C1 segment of cervical spinal cord (tissue), 14 donors: ENCODE measurements at places on chromosomes 1 and 21.

GRCh38 chr1:96256130-96256790 lies 465.3 kb upstream of the PTBP2 start:
- DNase-seq: no peak

DNA sequence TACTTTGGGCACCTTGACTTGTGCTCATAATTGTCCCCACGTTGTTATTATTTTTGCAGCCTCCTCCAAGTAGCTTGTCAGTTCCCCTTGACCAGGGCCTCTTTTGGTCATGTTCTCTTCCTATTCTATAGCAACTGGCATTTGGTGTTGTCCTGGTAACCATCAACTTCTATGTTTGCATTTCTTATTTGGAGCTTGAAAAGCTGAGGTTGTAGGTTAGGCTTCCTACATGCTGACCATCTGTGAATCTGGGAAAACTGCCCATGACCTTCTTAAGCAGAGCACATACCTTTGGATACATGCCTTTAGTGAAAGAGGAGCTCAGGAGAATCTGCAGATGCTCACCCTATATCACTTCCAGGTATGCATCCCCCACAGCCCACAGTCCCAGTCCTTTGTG lies 160.8 kb downstream of the HHAT start:
- DNase-seq: no peak

DNA sequence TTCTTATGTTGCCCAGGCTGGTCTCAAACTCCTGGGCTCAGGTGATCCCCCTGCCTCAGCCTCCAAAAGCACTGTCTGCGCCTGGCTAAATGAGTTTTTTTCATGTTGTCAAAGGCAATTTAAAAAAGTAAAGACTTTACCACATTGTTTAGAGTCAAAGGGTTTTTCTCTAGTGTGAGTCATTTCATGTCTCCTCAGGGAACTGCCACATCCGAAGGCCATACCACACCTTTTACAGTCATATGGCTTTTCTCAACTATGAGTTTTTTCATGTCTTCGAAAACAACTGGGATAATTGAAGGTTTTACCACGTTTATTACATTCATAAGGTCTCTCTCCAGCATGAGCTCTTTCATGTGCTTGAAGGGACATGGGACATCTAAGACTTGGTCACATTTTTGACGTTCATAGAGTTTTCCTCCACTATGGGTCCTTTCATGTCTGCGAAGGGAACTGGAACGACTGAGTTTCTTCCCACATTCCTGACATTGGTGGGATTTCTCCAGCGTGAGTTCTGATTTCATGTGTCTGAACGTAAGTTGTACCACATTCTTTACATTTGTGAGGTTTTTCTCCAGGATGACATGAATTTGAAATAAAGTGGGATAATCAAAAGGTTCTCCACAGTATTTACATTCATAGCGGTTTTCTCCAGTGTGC lies 65.6 kb downstream of the UCHL5 start:
- no peak for DNase-seq

DNA sequence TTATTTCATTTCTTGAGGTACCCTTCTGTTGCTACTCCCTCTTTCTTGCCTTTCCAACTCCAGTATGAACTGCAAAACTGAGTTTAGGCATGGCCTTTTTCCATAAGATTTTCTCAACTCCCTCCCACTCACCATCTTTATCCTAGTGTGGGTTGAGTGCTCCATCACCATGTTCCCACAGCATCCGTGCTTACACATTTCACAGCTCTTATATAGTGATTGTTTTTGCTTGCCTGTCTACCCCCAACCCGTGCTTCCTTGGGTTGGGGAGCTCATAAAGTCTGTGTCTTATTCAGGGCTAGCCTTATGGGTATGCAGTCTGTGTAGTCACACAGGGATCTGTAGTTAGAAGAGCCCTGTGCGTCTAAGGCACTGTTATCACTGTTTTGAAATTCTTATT lies 68.2 kb upstream of the CCDC190 start:
- no peak for DNase-seq

GRCh38 chr1:175287377-175287776 lies 94.8 kb upstream of the KIAA0040 start:
- no peak for DNase-seq

- DNase-seq: no peak
Observed at GRCh38 chr1:67827688-67828087, 5.6 kb downstream of the GNG12 start.

DNA sequence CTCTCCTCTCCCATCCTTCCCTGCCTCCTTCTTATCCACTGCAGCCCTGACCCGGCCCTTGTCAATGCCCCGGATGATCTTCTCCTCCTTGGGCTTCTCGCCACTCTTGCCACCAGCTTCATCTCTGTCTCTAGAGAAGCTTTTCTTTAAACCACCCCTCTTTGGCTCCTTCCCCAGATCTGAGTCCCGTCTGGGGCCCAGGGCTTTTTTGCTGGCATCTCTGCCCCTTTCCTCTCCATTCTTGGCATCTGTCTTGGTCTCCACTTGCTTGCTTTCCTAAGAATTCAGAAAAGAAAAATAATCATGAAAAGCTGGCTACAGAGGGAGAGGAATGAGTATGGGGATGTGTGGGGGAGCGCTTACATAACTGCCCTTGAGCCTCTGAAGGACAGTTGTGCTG lies 11.8 kb downstream of the SHISA4 start:
- DNase-seq: no peak

GRCh38 chr1:30904191-30904961 lies 4.2 kb downstream of the SDC3 start:
- no peak for DNase-seq

GRCh38 chr1:27724961-27725373 lies 794 bp upstream of the FAM76A start:
- peak; percentile 12 for DNase-seq

GRCh38 chr21:46351476-46352163 lies 27.7 kb downstream of the PCNT start:
- no peak for DNase-seq

DNA sequence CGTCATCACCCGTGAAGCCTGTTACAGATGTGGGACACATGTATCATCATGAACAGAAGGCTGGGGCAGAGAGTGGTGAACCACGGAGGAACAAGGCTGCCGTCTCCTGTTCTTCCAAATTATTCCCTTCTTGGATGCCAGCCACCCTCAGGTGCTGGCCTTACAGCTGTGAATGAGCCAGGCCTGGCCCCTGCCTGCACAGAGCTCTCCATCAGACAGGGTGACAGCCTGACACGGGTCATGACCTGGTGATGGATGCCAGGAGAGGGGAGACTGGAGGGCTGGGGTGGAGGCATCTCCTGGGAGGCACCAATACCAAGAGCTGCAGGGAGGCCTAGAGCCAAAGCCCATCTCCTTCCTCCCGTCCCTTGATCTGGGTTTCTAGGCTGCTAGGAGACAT lies 230.0 kb upstream of the C1orf174 start:
- DNase-seq: no peak

GRCh38 chr1:68120136-68120791 lies 69.8 kb upstream of the DIRAS3 start:
- DNase-seq: no peak

DNA sequence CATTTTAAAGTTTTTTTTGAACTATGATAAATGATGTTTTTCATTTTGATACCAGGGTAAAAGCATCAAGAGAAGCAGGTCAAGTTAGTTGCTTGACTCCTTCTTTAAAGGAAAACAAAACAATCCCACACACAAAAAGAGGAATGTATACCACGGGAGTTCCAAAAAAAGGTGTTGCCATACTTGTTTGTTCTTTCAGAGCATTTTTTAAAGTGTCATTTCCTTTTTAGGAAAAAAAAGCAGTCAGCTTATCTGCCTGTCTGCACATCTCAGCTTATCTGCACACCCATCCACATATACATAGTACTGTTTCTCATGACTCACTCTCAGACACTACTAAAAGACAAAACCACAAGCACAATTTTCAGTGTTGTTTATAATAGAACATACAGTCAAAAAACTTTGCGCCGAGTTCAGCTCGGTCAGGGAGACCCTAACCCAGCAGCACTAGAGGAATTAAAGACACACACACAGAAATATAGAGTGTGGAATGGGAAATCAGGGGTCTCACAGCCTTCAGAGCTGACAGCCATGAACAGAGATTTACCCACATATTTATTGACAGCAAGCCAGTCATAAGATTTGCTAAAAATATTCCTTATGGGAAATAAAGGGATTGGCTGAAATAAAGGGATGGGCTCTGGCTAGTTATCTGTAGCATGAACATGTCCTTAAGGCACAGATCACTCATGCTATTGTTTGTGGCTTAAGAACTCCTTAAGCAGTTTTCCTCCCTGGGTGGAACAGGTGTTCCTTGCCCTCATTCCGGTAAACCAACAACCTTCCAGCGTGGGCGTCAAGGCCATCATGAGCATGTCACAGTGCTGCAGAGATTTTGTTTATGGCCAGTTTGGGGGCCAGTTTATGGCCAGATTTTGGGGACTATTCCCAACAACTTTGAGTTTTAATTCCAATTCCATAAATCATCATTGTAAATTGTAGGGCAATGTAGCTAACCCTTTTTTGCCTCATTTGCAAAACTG lies 11.4 kb upstream of the MNDA start:
- DNase-seq: no peak

- no peak for DNase-seq
Observed at GRCh38 chr1:174914991-174915390, 84.8 kb upstream of the CACYBP start.

GRCh38 chr1:28392027-28392652 lies 22.6 kb downstream of the PHACTR4 start:
- DNase-seq: no peak

DNA sequence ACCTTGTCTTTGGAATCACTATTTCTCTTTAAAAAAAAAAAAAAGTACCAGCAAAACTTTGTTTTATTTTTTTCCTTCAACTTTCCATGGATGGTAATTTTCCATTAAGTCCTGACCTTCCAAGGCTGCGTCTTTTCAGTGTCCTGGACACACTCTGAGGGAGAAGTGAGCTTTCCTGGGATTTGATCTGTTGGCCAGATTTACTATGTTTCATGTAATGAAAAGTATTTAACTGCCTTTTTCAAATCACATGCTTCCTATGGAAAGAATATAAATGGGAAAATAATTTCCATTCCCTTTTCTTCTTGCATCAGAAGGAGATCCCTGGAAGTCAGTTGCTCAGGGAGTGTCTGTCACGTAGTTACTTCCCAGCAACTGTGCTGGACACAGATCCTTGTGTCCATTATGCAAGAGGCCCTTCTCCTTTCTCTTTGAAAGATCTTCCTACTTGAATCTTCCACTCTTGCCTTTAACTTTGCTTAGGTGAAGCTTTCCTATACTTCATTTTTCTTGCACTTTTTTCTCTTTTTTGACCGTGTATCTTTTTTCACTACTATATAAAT lies 59.3 kb downstream of the CENPF start:
- DNase-seq: no peak

- DNase-seq: no peak
Observed at GRCh38 chr1:55210990-55211801, 4.0 kb downstream of the USP24 start.

GRCh38 chr21:45550522-45551210 lies 8.4 kb upstream of the SLC19A1 start:
- DNase-seq: no peak

GRCh38 chr1:42723511-42723910 lies 16.5 kb downstream of the CLDN19 start:
- no peak for DNase-seq

DNA sequence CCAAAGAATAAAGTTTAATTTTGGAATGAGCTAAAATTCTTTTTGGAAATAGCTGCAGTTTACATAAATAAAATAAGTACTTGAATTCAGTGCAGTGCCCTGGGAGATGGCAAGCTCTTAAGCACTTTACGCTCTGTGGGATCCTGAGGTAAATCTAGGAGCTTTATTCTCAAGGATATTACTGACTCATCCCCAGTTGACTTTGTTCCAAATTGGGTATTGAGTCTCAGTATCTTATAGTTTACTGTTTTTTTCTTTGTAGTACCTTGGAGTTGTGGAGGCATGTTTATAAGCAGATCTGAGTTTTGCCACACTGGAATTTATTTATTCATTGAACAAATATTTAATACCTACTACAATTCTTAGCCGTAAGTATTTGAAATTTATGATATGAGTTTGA lies 27.4 kb upstream of the HRNR start:
- no peak for DNase-seq

DNA sequence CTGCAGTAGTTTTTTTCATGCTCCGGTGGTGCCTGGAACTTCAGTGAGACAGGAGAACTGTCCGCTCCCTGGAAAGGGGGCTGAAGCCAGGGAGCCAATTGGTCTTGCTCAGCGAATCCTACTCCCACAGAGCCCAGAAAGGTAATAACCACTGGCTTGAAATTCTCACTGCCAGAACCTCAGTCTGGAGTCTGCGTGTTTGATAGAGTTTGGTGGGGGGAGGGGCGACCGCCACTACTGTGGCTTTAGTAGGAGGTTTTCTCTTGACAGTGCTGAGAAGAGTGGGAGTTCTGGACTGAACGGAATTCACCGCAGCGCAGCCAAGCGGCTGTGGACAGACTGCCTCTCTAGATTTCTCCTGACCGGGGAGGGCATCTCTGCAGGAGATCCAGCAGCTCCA lies 8.0 kb upstream of the OR2M3 start:
- DNase-seq: no peak

GRCh38 chr1:93471284-93471683 lies 23.4 kb downstream of the FNBP1L start:
- DNase-seq: no peak

- peak; percentile 40 for DNase-seq
Observed at GRCh38 chr1:210302501-210302900, 26.2 kb upstream of the HHAT start.

- DNase-seq: no peak
Observed at GRCh38 chr1:10045480-10046355, 13.0 kb downstream of the UBE4B start.

DNA sequence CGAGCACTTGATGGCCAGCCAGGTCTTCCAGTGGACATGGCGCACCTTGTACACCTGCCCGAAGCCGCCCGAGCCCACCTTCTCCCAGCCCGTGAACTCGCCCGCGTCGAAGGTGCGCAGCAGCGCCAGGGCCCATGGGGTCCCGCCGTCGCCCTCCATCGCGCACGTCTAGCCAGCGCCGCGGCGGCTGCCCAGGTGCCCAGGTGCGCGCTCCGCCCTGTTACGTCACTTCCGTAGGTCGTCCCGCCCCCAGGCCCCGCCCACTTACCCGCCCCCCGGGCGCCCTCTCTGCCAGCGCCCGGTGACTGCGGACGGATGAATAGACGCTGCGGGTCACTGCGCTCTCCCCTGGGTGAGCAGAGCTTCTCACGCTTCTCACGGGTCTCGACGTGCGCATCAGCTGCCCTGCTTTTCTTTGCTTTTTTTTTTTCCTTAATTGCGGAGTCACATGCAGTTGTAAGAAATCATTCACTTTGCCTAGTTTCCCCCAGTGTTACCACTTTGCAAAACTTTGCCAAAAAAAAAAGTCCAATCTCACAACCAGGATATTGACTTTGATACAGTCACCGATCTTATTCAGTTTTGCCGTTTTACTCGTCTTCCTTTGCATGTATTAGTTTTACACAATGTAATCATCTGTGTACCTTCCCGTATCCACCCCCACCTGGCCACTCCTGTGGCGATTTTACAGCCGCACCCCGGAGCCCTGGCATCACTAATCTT lies at the start of gene RIPK4:
RIPK4 (minus strand) TSS at position 170 of the 723 bp plus-strand sequence; CDS start at position 159, 11 bp downstream.
- no peak for DNase-seq

DNA sequence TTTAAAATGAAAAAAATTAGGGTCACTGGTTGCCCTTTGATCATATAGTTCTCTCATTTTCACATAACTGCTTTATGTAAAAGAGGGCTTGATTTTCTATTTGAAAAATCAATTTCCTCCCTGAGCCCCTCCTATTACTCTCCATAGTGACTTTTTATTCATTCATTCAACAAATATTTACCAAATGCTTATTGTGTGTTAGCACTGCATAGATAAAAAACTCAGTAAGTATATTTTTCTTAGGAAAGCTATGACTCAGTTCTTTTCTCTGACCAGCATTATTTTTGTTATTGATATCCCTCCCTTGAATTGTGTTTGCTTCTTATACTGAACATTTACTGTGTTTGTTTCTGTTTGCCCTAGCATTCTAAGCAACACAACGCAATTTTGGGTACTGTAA lies 59.8 kb downstream of the NTNG1 start:
- no peak for DNase-seq
